SK-MEL-5 (cell line): ENCODE measurements at places on chromosomes 5 and 9.
A peak's percentile ranks its signal among the peaks of the same experiment; 100 is the strongest.

- DNase-seq = no peak
Measured at GRCh38 chr9:108784998-108785397, 70.8 kb downstream of the ACTL7B start.

DNA sequence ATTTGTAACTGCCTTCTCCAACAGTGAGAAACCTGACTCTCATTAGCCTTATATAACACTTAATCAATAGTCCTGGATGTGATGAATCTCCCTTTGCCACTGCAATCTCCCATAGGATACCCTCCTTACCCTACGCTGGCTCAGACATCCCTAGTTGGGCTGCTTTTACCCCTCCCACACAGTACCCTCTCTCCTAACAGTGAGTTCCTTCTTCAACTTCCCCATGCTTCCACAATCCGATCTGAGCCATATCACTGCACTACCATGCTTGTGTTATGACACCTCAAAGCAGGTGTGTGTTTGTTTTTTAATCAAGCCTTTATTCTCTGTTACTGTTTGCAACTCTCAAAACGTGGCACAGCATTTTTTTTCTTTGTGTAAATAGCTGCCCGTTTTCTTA is 60.5 kb upstream of the C9orf72 start:
- DNase-seq = no peak

DNA sequence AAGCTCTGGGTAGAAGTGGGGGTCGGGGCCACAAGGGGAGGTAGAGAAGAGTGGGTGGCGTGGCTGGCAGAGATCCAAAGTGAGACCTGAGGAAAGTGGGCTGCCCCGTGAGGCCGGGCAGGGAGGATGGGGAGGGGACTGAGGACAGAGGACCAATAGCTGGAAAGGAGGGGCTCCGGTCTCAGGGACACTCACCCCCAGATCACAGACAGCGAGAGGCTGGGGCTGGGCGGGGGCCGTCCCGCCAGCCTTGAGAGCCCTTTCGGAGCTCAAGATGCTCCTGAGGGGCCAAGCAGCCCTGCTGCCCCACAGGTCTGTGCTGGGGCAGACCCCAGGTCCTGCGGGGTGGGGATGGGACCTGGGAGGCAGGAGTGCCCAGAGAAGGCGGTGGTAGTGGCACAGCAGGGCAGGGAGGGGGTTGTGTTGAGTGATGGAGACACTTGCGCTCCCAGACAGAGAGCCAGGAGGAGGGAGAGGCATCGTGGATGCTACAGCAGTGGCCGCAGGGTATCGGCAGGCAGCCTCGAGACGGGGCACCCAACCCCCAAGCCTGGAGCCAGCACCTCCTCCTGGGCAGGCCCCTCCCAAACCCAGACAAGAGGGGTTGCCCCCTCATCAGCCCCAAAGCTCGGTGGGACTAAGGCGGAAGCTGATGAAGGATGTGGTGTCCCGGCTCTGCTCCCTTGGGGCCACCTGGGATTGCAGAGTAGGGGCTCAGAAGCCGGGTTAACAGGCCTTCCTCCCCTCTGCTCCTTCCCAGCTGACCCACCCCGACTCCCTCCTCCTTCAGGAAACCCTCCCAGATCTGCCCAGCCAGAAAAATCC is 3.4 kb downstream of the SARDH start:
- DNase-seq = no peak

DNA sequence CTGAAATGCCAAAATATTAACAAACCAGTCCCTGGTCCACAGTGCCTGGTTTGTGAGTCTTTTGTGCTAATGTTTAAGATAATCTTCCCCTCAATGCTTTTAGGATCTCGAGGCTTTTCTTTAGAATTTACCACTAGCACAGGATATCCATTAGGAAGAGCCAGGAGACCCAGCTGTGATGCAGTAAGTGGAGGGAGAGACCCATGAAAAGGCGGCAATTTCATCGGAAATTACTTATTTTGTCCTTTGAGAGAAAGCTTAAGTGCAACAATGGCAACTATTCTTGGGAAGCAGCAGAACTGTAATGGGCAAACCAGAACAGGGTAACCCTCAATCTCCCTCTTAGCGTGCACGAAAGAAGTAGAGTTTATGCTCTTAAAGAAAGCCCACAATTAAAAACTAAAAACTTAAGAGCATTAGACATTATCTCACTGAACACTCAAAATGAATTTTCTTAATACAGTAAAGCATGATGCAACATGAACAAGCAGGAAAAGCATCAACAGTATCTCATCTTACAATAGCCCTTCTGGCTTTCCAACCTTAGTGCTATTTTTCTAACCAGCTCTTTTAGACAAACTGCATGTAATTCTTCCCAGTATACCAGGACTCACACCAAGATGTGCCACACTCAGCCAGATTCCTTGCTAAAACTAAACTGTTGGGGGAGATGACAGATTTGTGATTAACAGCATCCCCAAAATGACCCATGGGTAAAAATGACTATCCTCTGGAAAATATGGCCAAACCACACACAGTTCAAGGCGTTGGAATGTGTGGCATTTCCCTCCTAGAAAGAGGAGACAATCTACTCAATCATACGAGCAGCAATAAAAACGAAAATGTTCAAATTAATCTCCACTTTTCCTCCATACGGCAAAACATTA is 36.4 kb downstream of the PWWP2A start:
- no peak for DNase-seq

- no peak for DNase-seq
Measured at GRCh38 chr5:117568126-117568525, 993.5 kb upstream of the SEMA6A start.

DNA sequence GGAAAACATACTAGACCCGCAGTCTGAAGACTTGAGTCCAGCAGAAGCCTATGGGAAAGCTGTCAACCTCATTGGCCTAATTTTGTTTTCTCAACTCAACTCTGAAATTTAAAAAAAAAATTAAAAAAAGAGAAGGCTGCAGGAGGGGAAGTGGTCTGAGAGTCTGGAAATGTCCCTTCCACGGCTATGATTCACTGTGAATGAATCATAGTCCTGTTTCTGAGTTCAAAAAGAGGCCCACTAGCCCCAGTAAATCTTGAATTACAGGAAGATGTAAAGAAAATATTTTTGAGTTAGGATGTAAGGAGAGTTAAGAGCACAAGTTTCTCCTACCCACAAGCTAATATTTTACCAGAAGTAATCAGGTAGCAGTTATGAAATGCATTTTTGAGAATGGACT is 565.5 kb upstream of the DMAC1 start:
- DNase-seq = no peak

- no peak for DNase-seq
Measured at GRCh38 chr9:72933730-72934665, 18.9 kb downstream of the ALDH1A1 start.

DNA sequence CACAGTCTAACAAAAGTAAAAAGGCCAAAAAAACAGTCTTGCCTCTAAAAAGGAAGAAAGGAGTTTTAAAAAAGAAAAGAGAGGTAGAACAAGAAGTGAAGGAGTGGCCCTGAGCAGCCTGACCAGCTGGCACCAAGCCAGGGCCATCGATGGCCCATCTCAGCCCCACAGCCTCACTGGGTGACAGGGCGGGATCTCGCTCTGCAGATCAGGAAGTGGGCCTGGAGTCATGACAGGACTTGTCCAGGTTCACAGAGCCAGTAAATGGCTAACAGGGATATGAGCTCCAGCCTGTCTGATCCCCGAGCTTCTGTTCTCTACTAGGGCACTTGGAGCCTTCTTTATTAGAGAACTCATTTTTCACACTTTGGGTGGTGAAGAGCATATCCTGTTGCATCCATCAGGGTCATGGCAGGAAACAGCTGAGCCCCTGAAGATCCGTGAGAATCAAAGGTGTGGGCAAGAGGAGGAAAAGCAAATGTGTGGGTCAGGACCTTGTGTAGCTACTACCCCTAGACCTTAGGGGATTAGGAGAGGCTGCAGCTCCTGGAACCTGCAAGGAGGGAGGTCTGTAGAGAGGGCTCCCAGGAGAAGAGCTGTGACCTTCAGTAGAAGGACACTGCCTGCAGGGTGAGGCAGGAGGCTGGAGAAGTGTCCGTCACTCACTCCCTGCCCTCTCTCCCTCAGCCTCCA is 299.0 kb upstream of the MSX2 start:
- DNase-seq = no peak

- no peak for DNase-seq
Measured at GRCh38 chr5:148825716-148826052, 727 bp upstream of the ADRB2 start.

- DNase-seq = no peak
Measured at GRCh38 chr5:116632890-116633289, 58.3 kb upstream of the SEMA6A start.

DNA sequence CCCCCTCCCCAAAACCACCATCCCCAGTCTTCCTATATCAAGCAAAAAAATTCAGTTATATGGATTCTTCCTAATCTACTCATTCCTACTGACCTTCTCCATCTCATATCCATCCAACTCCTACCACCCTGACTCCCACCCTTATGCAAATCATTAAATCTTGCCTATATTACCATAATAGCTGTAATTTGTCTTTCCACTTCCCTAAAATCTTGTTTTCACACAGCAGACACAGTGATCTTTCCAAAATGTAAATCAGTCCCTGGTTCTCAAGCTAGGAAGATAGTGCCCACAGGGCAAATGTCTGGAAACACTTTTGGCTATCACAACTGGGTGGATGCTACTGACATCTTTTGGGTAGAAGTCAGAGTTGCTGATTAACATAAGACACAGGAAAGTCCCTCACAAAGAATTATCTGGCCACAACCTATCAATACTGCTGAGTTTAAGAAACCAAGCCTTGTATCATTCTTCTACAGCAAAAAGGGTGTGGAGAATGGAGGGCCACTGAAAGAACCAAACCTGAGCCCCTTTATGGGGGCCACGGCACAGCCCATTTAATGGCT is 1.4 kb downstream of the SRA1 start:
- DNase-seq = no peak

DNA sequence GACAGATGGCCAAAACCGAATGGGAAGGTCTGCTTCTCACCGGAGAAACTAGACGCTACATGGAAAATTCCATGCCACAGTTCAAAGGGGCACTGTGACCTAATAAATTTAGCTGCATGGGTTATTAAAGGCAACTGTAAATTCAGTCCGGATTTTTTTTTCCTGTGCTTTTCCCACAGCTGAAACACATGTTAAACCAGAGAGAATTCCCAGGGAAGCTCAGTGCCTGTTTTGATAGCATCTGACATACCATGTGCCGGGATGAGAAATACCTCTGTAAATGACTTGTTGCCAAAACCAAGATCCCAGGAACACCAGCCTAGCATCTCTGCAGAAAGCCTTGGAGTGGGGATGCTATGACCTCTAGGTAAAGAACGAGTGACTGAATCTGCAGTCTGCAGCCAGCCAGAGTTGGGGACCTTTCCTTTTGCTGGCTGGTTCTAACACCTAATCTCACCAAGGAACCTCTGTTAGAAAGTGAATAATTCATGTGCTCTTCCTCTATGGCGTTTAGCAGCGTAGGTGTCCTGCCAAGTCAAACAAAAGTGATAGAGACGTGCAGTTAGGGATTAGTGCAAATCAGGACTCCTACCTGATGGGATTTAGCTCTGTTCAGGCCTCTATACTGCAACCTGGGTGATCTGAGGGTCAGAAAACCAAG is 77.9 kb downstream of the SLIT3 start:
- no peak for DNase-seq

DNA sequence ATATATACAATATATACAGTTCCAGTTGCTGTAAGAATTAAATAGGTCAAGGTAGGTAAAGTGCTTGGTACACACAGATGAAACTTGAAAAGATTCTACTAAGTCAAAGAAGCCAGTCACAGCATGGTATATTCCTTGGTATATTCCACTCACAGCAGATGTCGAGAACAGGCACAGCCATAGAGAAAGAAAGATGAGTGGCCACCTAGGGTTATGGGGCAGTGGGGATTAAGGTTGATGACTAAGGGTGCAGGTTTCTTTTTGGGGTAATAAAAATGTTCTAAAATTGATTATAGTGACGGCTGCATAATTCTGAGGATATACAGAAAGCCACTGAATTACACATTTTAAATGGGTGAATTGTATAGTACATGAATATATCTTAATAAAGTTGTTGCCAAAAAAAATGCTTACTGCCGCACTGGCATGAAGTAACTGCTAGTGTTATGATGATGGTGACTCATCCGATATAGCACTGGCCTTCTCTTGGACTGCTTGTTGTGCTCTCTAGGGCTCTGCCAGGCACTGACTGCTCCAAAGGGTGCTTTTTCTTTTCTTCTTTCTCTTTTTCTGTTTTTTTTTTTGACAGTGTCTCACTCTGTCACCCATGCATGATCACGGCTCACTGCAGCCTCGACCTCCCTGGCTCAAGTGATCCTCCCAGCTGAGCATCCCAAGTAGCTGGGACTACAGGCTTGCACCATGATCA is 23.5 kb downstream of the TBC1D2 start:
- no peak for DNase-seq

GRCh38 chr5:135223404-135223803 is 175.6 kb downstream of the MACROH2A1 start:
- no peak for DNase-seq

DNA sequence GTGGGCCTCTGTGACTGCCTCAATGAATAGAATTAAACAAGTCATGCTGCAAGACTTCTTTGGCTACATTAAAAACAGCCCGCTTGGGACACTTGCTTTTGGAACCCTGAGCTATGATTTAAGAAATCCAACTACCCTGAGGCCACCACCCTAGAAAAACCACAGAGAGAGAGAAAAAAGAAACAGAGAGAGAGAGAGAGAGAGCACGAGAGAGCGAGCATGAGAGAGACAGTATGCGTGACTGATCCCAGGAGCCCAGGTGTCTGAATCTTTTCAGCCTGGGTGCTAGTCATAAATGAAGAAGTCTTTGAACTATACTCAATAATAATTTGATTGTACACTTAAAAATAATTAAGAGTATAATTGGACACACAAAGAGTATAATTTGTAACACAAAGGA is 123.1 kb upstream of the FREM1 start:
- DNase-seq = no peak

- DNase-seq = no peak
Measured at GRCh38 chr5:57513785-57514184, 31.2 kb upstream of the ACTBL2 start.

- DNase-seq = no peak
Measured at GRCh38 chr9:128898845-128899565, 17.1 kb downstream of the LRRC8A start.

DNA sequence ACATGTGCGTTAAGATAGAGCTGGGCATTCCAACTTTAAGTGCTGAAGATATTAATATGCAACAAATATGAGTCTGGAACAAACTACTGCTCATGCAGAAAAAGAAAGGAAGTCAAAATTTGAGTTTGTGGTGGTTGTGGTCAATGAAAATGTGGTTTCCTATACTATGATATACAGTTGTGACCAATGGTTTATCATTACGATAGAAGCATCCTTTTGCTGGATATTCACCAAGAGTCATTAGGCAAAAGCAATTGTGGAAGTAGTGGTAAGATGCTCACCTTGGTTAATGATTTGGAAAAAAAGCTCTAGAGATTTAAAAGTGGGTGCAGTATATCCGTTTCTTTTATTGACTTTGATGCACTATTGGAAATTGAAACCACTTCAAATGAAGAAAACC is 1007.0 kb downstream of the NR2F1-AS1 start:
- DNase-seq = no peak

GRCh38 chr9:136578626-136578914 is 32.7 kb upstream of the NOTCH1 start:
- no peak for DNase-seq

GRCh38 chr9:74742191-74742790 is 145.4 kb downstream of the TRPM6 start:
- peak; percentile 5 for DNase-seq

GRCh38 chr9:133614056-133614455 is 4.9 kb upstream of the FAM163B start:
- DNase-seq = no peak
